Cerebellar nuclear complex (tissue), 1 donor: ENCODE measurements at places on chromosomes 11 and 22.

DNA sequence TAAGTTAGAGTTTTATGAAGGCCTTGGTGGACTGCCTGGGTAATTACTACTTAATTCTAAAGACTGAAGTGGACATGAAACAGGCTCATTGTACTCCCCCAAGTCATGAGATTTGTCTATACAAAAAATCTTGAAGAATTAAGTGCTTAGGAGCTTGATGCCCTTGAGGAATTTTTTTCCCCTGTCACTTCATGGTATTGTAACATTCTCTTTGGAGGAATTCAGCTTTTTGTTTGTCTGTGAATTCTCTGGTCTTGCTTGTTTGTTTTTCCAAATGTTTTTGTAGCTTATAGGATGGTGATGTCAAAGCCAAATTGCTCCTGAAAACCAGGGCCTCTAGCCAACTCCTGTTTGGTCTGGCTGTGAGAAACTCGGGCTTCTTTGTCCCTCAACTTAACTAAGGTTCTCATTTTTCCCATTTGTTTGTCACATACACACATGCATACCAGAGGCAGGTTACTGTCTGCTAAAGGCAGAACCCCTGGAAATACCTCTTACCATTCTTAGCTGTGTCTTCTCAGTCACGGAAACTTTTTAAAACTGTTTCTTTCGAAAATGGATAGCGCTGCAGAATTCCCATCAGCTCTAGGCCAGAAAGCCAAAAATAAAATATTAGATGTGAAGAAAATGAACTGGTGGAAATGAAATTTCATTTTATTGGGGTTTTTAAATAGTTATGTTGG lies 66.9 kb downstream of the AMOTL1 start:
- no peak for DNase-seq

DNA sequence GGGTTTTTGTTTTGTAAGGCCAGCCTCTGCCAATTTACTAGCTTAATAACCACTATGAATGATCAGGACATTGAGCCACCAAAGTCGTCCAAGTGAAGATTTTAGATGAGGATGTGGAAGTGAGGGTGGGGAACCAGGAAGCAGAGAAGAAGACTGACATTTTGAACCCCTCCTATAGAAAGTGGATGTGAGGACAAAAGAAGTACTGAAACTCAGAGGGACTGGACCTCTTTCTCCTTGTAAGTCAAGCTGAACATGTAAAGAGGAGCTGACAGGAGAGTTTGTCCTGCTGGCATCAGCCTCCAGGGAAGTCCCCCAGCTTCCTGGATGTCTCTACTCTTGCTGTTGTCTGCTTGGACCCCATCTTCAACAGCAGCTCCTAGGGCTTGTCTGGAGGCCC lies 338.2 kb upstream of the NCAM1 start:
- no peak for DNase-seq

DNA sequence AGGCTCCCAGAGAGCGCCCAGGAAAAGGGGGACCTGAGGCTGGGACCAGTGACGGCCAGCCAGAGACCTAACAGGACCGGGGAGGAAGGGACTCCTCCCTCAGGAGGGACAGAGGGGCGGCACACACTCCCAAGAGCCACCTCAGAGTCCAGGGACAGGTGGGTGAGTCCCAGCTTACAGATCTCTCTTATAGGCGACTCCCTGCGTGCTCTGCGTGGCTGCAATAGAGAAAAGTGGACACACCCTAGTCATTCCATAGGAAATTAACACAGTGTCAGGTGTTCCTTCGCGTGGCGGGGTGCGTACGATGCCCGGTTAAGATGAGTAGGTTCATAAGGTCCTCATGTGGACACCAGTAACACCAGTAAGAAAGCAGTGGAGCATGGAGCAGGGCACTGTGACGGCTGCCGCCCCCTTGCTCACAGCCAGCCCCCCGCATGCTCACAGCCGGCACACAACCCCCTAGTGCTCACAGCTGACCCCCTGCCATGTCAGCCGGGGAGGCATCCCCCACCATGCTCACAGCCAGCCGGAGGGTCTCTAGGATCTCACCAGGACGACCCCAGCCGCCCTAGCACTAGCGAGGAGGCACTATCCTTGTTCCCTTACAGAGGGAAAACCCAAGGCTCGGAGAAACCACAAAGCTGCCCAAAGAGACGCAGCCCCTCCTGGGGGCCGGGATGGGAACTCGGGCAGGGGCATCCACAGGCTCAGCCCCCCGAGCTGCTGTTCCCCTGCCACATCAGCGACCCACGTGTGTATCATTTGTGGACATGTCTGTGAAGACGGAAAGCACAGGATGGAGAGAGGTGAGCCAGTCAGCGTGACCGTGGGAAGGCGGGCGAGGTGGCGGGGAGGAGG lies 426.8 kb downstream of the TBC1D22A start:
- DNase-seq: no peak

DNA sequence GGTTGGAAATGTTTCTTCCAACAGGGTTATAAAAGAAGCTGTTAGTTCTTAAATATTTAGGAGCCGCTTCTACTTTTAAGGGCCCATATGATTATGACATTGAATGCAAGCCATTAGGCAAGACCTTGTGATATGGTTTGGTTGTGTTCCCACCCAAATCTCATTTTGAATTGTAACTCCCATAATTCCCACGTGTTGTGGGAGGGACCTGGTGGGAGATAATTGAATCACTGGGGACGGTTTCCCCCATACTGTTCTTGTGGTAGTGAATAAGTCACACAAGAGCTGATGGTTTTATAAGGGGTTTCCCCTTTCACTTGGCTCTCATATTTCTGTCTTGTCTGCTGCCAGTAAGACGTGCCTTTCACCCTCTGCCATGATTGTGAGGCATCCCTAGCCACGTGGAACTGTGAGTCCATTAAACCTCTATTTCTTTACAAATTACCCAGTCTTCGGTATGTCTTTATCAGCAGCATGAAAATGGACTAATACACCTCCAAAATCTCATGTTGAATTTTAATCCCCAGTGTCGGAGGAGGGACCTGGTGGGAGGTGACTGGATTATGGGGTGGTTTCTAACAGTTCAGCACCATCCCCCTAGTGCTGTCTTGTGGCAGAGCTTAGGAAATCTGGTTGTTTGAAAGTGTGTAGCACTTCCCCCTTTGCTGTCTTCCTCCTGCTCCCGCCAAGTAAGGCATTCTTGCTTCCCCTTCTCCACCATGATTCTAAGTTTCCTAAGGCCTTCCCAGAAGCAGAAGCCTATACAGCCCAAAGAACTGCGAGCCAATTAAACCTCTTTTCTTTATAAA lies 4.3 kb downstream of the CD59 start:
- DNase-seq: no peak

DNA sequence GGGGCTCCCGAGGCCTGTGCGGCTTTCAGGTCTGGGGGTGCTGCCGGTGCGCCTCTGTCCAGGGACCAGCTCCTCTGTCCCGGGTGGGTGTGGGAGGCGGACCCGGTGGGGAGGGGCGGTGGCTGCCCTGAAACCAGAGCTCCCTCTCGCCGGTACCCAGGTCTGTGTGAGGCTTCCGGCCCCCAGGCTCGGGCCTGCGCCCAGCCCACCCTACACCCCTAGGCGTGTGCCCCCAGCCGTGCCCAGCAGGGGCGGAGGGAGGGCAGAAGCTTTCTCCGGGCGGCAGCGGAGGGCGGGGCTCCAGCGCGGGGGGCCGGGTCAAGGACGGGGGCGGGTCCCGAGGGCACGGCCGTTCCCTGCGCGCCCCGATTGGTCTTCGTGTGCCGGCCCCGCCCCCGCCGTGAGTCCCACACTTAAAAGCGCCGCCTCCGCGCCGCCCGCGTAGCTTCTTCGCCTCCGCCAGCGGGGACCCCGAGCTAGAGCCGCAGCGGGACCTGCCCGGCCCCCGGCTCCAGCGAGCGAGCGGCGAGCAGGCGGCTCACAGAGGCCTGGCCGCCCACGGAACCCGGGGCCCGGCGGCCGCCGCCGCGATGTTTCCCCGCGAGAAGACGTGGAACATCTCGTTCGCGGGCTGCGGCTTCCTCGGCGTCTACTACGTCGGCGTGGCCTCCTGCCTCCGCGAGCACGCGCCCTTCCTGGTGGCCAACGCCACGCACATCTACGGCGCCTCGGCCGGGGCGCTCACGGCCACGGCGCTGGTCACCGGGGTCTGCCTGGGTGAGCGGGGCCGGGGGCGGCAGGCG lies 616 bp downstream of the PNPLA2 start:
- DNase-seq: peak; percentile 36

DNA sequence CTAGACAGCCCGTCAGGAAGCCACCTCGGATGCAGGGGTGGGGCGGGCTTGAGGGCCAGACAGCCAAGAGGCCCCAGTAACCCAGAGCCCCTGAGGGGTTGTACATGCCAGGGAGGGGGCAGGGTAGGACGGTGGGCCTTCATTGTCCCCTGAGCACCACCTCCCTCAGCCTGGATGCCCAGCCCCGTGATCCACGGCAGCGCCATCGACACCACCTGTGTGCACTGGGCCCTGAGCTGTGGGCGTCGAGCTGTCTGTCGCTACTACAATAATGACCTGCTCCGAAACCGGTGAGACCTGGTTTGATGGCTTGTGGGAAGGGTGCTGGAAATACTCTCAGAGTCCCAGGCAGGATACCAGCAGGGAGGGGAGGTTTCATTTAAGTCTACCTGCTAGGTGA lies 37.4 kb upstream of the TPBGL start:
- DNase-seq: no peak

GRCh38 chr11:4577761-4578160 lies 3.8 kb upstream of the OR52I2 start:
- no peak for DNase-seq

DNA sequence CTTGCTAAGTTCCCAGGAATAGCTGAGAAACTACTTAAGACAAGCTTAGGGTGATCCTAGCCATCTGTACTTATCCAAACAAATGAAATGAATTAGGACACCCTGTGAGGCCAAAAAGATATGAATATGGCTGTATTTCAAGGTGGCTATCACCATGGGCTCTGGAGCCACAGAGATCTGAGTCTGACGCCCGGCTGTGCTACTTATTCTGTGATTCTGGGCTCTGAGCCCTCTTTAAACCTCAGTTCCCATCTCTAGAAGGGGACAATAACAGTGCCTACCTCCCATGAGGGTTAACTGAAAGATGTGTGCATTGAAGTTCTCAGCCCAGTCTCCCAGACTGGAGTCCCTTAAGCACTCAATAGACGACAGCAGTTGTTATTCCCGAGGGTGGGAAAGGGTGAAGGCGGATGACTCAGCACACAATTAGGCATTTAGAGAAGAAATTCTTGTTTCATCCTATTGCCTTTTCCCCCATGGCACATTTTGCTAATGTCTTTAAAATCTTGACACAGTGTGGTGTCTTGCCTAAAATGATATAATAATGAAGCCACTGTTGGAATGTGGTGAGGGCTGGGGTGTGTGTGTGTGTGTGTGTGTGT lies 132.5 kb downstream of the ADAMTS15 start:
- no peak for DNase-seq

- no peak for DNase-seq
Measured at GRCh38 chr11:9280655-9281301, 15.6 kb upstream of the DENND5A start.

- no peak for DNase-seq
Measured at GRCh38 chr11:55324500-55324899, 18.5 kb upstream of the OR4A16 start.

GRCh38 chr11:132028380-132029240 lies 658.2 kb downstream of the NTM start:
- DNase-seq: no peak

DNA sequence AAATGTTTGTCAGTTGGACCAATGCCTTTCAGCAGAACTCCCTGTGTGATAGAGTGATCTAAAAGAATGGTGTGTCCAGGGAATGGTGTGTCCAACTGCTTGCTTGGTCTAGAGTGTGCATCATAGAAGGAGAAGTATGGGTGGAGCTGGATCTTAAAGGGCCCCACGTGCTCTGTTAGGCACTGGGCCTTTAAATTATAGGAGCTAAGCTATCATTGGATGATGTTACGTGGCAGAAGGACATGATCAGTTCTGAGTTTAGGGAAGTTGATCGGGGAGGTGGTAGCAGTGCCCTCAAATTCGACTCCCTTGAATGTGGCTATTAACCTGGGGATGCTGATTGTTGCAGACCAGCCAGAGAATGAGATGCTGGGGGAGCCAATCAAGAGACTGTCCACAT lies 16.4 kb downstream of the STX3 start:
- DNase-seq: no peak

DNA sequence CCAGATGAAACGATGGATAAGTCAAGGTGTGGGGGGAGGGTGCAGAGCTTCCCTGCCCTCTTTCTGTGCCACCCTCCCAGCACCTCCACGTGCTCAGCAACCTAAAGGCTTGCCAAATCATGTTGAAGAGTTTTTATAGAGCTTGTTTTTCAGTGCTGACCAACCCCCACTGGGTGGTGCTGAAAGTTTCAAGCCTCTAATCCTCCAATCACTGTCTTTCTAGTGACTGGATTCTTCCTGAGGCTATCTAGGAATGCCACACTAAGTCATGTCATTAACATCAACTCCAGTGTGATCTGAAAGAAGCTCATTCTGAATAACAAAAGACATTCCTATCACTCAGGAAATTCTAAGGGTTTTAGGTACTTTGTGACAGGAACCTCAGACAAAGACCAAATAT lies 382.6 kb downstream of the DYNC2H1 start:
- DNase-seq: no peak

DNA sequence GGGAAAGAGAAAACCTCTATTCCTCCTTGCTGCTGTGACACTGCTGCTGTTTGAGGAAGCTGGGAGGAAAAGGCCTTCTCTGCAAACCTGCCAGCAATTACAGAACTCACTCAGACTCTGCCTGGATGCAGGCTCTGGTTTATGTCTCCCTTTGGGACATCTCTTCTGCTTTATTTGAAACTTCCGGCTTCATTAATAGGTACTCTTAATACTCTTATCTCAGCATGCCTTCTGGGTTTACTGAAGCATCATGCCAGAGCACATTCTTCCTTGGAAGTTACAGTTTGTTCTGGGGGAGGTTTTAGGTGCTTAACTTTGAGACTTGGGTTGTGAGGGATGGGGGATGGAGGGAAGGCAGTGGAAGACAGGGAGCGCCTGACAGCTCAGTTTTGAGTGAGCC lies 79.9 kb downstream of the NAV2 start:
- no peak for DNase-seq

GRCh38 chr11:86222081-86222480 lies 22.5 kb upstream of the EED start:
- no peak for DNase-seq

DNA sequence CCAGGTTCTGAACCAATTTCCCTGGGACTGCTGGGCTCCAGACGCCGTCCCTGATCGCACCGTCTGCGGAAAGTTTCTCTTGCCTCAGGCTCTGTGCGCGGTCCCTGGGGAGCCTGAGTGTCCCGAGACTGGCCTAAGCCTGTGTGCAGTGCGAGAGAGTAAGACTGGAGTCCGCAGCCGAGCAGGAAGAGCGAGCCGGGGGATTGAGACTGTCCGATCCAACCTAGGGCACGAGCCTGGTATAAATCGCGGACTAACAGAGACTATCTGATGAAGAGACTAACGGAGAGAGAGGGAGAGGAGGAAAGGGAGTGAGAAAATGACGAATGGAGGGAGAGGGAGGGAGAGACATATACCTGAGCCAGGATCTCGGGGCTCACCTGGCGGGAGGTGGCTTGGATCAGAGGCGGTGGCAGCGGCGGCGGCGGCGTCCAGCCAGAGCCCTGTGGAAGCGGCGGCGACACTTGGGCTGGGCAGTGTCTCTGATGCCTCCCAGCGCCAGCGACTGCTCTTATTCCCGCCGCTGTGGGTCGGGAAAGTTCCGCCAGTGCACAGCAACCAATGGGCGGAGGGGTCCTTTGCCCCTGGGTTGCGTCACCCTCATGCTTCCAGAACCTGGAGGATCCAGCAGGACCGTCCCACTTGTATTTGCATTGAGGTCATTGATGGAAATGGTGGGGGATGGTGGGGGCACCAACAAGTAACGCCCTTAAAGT lies at the start of gene CALCA:
CALCA (minus strand) TSS at position 487 of the 716 bp plus-strand sequence. CDS start 1,159 bp downstream, outside the sequence.
- no peak for DNase-seq
